ENCODE measurements at places on chromosomes 12 and 14. TPM values are rescaled to one million over a fixed set of nuclear protein-coding genes. Genes with fewer than 3 reads are reported as not detected.

DNA sequence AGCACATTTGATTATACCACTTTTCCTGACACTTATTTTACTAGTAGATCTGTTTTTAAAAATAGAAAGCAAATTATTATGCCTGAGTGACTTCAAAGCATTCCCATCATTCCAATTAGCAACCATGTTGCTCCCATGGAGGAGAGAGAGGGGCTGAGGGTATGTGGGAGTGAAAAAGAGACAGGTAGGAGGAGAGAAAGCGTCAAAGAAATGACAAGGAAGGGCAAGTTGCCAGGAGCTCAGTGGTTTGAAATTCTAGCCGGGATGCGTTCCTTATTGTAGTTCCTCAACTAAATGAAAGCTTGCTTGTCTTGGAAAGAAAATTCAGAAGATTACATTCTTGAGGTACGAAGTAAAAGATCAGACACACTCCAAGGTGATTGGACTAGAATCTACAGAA, 92.4 kb upstream of the PKP2 start:
- H3K4me3 ChIP-seq, result no peak overlapping the region
- no peaks in the 10 kb centered on the region for H3K36me3 ChIP-seq
- no peak for DNase-seq
- H3K27ac ChIP-seq, result no peak overlapping the region

GRCh38 chr12:39032034-39032433, 126.6 kb upstream of the CPNE8 start:
- no peaks in the 10 kb centered on the region for H3K4me1 ChIP-seq
- DNase-seq, result no peak
- H3K27ac ChIP-seq, result no peak overlapping the region
- H3K4me3 ChIP-seq, result no peak overlapping the region

DNA sequence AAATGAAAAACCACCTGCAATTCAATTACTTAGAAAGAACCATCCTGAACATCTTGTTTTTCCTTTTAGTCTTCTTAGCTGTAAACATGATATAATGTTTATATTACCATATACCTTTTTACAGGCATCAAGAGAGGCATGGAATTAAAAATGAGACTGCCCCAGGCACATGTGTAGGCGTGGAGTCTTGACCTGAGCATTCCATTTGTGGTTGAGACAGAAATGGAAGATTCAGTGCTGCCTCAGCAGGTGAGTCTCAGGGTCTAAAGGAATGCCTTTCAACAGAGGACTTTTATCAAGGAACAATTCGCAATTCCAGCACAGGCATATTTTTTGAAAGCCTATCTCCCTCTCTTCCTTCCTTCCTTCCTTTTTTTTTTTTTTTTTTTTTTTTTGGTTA, 8.0 kb upstream of the NANOGNB start:
- DNase-seq, result no peak
- no peaks in the 10 kb centered on the region for H3K36me3 ChIP-seq
- H3K27ac ChIP-seq, result no peak overlapping the region
- no peaks in the 10 kb centered on the region for H3K4me1 ChIP-seq

- peaks cover 25% of the 10 kb centered on the region for H3K4me1 ChIP-seq
- no peak overlapping the region for H3K4me3 ChIP-seq
- no peak for DNase-seq
- no peaks in the 10 kb centered on the region for H3K36me3 ChIP-seq
- H3K27me3 ChIP-seq, result no peaks in the 10 kb centered on the region
Observed at GRCh38 chr12:31533470-31533869, 57.5 kb downstream of the DENND5B start.

DNA sequence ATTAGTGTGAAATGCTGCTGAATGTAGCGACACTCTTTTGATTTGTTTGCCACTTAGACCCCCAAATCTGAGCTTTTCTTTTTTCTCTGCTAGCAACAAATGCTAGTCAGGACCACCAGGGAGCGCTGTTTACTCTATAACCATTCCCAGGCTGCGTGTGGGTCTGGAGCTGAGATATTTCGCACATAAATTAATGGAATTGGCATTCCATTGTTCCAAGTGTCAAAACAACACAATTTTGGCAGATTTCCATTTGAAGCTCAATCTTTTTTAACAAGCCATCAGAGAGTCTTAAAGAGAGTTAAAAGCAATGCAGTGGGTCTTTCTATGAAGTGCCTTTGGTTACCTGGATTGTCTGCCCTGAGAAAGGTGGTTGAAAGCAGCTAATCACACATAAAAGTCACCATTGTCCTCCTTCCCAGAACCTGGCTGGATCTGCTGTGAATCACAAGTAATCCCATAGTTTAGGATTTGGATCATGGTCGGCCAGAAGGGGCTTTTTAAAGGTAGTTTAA, 7.4 kb upstream of the TMEM132C start:
- H3K27me3 ChIP-seq, result peaks cover 4% of the 10 kb centered on the region
- no peak overlapping the region for H3K27ac ChIP-seq
- no peak for DNase-seq
- no peaks in the 10 kb centered on the region for H3K36me3 ChIP-seq

DNA sequence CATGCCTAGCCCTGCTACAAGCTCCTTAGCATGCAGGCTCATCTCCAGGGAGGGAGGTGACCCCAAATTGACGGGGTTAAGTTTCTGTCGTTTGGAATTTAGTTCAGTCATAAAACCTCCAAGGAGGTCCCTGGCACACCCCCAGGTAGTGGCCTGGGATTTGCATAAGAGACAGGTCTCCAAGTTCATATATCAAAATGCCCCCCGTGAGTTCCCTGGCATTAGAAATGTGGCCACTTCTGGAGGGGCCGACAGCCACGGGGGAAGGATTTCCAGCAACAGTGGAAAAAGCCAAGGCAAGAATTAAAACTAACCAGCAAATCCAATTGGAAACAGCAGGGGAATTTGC, 228.8 kb downstream of the BCL11B start:
- no peak overlapping the region for H3K4me3 ChIP-seq
- no peaks in the 10 kb centered on the region for H3K27me3 ChIP-seq
- no peak for DNase-seq
- no peak overlapping the region for H3K27ac ChIP-seq
- no peaks in the 10 kb centered on the region for H3K4me1 ChIP-seq

C12orf42 gene
- not detected for total RNA-seq

DNA sequence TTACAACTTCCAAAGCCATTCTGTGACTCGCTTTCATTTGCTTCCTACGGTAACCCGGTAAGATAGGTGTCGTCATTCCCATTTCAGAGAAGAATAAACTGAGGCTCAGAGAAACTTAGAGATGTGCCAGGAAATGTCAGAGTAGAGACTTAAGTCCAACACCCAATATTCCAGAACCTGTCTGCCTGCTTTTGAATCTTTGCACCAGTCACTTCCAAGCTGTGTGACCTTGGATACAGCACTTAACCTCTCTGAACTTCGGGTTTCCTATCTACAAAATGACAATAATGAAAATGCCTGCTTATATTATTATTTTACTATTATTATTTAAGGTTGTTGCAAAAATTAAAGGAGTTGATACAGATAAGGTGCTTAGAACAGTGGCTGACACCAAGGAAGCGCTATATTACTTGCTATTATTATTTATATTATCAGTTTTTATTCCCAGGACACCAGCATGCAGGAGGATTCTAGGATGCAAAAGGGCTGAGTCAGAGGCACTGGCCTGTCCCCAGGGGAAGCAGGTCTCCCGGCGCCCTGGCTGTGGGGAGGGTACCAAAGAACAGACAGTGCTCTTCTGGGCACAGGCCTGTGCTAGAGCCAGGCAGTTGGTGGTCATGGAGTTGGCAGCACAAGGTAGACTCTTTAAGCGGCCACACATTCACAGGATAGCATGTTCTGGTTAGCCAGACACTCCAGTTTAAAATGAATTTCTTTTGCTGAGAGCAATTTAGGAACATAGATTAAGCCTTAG, 5.4 kb downstream of the HSPB8 start:
- H3K27me3 ChIP-seq, result no peaks in the 10 kb centered on the region
- no peak overlapping the region for H3K4me3 ChIP-seq
- no peak for DNase-seq

- no peak overlapping the region for H3K4me3 ChIP-seq
- H3K4me1 ChIP-seq, result no peaks in the 10 kb centered on the region
- H3K27ac ChIP-seq, result no peak overlapping the region
- no peaks in the 10 kb centered on the region for H3K36me3 ChIP-seq
- H3K27me3 ChIP-seq, result no peaks in the 10 kb centered on the region
Observed at GRCh38 chr12:88896958-88897357, 316.7 kb upstream of the KITLG start.

FITM1 gene
- 6.7 TPM for total RNA-seq

GRCh38 chr12:120066341-120066740, 50.2 kb downstream of the RAB35 start:
- no peak for DNase-seq
- no peaks in the 10 kb centered on the region for H3K36me3 ChIP-seq

DNA sequence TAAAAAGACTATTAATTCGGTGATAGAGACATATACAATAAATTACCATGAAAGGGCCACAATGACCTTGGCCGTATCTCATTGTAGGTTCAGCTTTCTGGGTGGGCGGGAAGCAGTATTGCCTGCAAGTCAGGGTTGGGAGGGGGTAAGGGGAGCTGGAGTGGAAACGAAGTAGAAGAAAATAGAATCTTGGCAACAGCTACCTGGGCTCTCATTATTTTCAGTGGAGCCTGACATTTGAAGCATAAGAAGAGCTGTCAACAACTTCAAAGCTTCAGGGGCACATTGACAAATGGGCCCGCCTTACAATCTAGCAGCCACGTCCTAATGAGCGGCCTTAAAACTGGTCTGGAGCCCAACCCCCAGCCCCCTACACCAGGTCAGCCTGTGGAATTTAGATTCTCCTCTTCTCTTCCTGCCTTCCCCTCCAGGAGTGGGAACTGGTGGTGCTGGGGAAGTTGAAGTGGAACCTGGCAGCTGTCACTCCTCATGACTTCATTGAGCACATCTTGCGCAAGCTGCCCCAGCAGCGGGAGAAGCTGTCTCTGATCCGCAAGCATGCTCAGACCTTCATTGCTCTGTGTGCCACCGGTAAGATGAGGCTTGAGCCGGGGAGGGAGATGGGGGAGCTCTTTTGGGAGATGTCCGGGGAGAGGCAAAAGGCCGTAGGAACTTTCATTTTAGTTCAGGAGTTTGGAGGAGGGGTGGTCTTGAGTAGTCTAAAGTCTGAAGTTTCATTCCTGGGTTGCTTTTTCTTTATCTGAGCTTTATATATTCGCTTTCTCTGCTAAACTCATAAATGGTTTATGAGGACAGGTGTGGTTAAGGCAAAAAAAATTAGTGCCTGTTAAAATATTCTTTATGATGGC, 5.0 kb downstream of the CCND2 start:
- H3K27me3 ChIP-seq, result peaks cover 17% of the 10 kb centered on the region
- DNase-seq, result peak; percentile 67
- H3K27ac ChIP-seq, result no peak overlapping the region
- H3K4me1 ChIP-seq, result no peaks in the 10 kb centered on the region

CCDC197 gene
- not detected for total RNA-seq

DNA sequence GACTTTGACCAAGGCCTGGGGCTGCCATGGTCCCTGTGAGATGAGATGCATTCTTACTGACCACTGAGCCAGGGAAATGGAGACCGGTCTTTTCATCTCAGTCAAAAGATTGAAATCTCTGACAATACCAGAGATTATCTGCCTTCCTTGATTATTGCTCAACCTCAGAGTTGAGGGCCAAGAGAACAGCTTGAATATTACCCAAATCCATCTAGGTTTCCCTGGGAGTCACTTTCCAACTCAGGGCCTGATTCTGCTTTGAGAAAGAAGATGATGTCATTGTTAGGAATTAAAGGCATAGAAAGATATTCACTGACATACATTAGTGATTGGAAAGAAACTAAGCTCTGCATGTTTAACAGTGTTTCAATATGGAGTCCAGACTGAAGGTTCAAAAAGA, 515.9 kb upstream of the TBX3 start:
- H3K36me3 ChIP-seq, result no peaks in the 10 kb centered on the region
- H3K4me1 ChIP-seq, result no peaks in the 10 kb centered on the region
- no peak overlapping the region for H3K27ac ChIP-seq
- DNase-seq, result no peak
- H3K4me3 ChIP-seq, result no peak overlapping the region

DNA sequence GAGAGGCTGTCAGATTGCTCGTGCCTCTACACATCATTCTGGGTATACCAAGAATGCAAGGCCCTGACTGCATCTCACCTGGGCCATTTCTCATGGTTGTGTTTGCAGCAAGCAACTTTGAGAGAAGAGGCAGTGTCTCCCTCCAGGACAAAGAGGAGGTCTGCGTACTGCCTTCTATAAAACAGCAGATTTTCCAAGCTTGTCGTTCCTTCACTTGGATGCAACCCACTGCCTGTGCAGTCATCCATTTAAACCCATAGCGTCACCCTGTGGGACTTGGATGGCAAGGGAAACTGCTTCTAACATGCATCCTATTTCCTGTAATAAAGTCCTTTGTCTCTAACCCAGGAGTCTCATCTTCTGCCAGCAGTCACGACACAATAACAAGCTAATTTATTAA, 1.3 kb downstream of the POMT2 start:
- H3K4me1 ChIP-seq, result peaks cover 60% of the 10 kb centered on the region
- H3K27ac ChIP-seq, result no peak overlapping the region
- no peaks in the 10 kb centered on the region for H3K27me3 ChIP-seq
- DNase-seq, result no peak
- no peak overlapping the region for H3K4me3 ChIP-seq

DNA sequence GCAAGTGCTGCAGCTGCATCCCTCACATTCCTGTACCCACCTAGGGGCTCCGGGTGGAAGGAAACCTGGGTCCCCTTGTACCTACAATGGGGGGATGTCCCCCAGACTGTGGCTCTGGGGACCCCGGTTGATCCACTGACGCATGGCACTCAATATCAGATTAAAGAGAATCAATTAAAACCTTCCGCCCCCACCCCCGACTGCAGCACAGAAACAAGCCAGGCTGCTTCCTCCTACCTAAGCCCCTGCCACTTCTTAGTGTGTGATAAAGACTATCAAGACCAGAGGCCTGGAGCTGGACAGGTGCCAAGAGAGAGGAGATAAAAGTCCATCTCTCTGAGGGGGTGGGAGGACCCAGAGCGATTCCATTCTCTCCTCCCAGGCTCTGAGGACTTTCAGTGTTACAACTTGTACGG, 28.2 kb upstream of the RPLP0 start:
- no peaks in the 10 kb centered on the region for H3K36me3 ChIP-seq
- H3K27ac ChIP-seq, result peak overlapping the region; percentile 37
- no peaks in the 10 kb centered on the region for H3K4me1 ChIP-seq
- DNase-seq, result no peak
- no peaks in the 10 kb centered on the region for H3K27me3 ChIP-seq

DEGS2 gene
- total RNA-seq, result 0.19 TPM

DNA sequence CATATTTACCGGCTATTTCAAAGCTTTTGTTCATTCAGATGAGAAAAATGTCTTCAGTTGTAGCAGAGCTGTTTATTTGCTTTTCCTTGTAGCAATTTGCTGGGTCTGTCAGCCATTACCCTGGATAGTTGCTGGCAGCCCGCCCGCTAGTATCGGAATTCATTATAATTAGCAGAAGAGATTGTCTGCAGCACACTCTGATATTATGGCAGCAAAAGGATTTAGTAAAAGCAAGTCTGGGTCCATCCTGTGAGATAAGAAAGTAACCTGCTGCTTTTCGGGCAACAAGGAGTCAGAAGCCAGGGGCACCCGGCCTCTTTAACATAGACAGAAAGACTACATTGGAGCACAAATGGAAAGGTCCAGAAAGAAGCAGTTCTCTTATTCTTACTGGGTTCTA, 6.1 kb upstream of the SLC35E3 start:
- no peaks in the 10 kb centered on the region for H3K4me1 ChIP-seq
- DNase-seq, result no peak
- no peak overlapping the region for H3K4me3 ChIP-seq
- no peaks in the 10 kb centered on the region for H3K27me3 ChIP-seq
